NCI-H187 (cell line): ENCODE measurements at places on chromosomes 2 and 18.

DNA sequence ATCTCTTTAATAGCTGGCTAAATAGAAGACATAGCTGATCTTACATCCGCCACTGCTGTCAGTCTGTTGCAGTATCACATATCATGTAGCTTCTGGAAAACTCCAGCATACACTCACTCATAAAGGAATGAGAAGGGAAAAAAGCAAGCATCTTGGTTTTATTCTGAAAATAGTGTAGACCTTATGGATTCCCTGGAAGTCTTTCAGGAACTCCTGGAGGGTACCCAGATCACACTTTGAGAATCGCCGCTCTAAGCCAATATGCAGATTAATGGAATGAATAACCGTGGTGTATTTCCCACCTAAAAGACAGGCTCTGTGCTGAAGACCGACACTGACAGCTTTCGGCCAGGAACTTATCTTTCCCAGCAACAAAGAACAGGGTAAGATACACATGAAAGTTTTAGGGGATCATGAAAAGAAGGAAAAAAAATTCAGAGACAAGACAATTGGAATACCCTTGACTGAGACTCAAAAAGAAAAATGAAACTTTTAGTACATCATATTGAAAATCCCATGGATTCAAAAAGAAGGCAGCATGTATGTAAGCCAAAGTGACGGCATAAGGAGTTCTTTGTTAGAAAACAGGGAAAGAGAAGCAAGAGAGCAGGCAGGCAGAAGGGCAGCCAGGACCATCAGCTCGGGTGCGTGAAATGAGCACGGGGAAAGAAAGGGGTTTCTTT lies 56.4 kb upstream of the SEC11C start:
- DNase-seq, result no peak

- peak; percentile 50 for DNase-seq
These were observed 31.7 kb downstream of the HRH4 start for GRCh38 chr18:24491927-24492834.

DNA sequence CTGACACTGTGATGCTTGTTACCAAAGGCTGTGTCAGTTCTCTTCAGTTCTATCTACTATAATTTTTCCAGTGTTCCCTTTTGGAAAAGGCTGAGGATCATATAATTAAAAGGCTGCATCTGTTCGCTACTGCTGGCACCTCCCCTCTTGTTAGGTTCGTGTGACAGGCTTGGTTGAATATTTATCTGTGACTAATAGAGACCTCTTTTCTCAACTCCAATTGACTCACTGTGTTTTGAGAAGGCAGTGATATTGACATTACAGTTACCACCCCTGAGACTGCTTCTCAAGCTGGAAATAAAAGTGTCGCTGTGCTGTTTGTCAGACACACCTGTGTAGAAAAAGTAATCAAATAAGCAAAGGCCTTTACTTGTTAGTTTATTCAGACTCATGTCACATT lies 205.5 kb upstream of the KCNH7 start:
- DNase-seq, result no peak

DNA sequence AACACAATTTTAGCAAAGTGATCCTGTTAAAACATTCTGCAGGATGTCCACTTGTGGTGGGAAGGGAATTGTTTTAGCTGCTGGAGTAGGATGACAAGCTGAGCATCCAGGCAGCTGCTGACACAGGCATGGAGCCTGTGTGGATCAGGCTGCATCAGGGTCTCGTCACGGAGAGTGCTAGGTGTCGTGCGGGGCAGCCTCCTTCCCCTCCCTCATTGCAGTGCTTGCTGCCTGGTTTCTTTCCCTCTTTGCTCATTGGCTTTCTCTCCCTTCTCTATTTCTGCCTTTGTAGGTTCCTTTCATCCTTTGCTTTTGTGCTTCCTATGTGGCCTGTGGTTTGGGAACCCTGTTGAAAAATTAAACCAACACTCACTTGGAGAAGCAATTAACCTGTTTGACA lies 172.9 kb downstream of the TPGS2 start:
- no peak for DNase-seq

DNA sequence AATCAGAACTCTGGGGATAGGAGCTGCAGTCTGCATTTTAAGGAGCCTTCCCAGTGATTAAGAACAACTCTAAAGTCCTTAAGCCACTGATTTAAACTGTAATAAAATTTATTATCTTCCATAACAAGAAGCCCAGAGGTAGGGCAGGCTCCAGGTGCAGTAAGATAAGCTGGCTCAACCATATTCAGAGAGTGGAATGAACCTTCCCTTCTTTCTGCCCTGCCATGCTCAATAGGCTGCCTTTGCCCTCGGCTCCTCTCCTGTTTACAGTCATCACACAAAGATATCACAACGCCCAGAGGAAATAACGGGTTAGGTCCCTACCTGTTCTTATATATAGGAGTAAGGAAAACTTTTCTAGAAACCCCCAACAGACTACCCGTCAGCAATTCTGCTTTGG lies 90.5 kb upstream of the CDCA7 start:
- DNase-seq, result no peak
